ENCODE measurements at places on chromosomes 2 and 18. TPM values are rescaled to one million over a fixed set of nuclear protein-coding genes. Genes with fewer than 3 reads are reported as not detected.

- DNase-seq: peak; percentile 22
Observed at GRCh38 chr2:130756053-130756873, 923 bp downstream of the AMER3 start.

DNA sequence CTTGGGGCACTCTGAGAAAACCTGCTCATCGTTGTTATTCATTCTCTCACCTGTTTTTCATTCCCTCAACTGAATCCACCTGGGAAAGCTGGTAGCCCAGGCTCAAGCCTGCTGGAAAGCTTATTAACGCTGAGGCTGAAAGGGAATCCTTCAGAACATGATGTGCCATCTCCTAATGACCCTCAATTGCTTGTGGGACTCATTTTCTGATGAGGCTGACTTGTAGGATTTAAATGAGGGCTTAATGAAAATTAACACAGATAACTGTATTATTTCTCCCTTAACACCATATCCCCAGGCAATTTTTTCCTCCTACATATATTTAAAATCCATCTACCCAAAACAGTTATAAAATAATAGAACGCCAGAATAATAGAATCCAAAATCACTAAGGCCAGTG lies 162.7 kb upstream of the ACAA2 start:
- DNase-seq: no peak

GRCh38 chr2:194610297-194610696 lies 1046.7 kb upstream of the SLC39A10 start:
- no peak for DNase-seq

DNA sequence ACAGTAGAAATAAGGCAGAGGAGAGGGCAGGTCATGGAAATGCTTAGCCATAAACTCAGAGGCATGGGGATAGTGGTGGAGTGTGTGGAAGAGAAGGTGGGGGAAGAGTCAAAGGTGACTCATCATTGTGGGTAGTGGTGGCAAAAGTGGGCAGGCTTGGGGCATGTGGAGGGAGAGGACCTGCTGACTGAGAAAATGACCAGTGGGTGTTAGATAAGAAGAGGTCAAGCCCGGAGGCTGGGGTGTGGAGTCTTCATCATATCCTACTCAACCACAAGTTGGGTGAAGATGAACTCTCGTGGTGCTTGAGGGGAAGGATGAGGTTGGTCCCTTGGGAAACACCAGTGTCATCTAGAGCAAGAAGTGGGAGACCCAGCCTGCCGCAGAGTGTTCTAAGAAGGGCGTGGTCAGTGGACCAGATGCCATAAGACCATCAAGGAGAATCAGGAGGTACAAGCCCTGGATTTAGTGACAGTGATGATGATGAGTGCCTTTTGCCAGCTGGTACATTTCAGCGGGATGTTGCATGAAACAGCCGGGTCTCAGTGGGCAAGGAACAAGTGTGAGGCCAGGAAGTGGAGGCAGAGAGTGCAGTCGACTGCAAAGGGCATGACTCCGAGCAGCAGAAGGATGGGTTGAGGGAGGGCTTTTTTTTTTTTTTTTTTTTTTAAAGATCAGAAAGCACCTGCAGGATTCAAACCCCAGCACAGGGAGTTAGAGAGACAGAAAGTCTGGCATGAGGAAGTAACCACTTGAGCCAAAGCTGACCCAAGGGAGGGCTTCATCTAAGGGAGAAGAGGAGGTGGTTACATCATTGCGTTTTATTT lies 122.6 kb upstream of the SPRED2 start:
- peak; percentile 37 for DNase-seq

DNA sequence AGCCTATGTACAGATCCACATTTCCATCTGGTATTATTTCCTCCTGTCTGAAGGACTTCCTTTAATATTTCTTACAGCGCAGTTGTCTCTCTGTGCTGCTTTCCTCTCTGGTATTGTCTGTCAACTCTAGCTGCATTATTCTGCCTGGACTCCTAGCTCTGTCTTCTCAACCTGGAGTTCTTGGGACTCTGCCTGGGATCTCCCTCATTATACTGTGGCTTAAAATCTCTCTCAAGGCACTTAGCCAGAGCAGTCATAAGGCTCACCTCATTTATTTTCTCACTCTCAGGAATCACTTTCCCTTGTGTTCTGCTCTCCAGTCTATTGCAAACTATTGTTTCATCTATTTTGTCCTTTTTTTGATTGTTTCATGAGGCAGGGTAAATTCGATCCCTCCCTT lies 850.4 kb downstream of the ERBB4 start:
- DNase-seq: no peak

GRCh38 chr2:9970200-9971044 lies 18.9 kb downstream of the GRHL1 start:
- no peak for DNase-seq

The HOXD8 gene
- not detected for total RNA-seq
